ENCODE measurements at places on chromosomes 5 and 9. TPM values are rescaled to one million over a fixed set of nuclear protein-coding genes. Genes with fewer than 3 reads are reported as not detected.

Gene PAEP
- not detected for total RNA-seq

Gene CCDC192
- not detected for total RNA-seq

Gene PRRT1B
- total RNA-seq = not detected

Gene TRIM7
- 3.5 TPM for total RNA-seq

Gene IL13
- total RNA-seq = 0.29 TPM

Gene GMCL2
- not detected for total RNA-seq

Gene PCDHGC4
- 2.9 TPM for total RNA-seq

Gene TBC1D9B
- total RNA-seq = 85.0 TPM

Gene FCN2
- not detected for total RNA-seq

Gene MYOZ3
- 1.3 TPM for total RNA-seq

Gene PTPN3
- total RNA-seq = 2.1 TPM

Gene MEIKIN
- total RNA-seq = 1.4 TPM

Gene CCL21
- total RNA-seq = 143 TPM

Gene PCDHB10
- 3.8 TPM for total RNA-seq

Gene JADE2
- total RNA-seq = 38.4 TPM

Gene SMIM33
- total RNA-seq = not detected

Gene CXCL14
- 52.6 TPM for total RNA-seq

Gene OTULINL
- total RNA-seq = 6.8 TPM

Gene NFX1
- total RNA-seq = 30.1 TPM

Gene THBS4
- total RNA-seq = 58.2 TPM

Gene ARRDC1
- total RNA-seq = 18.0 TPM

Gene NFIB
- total RNA-seq = 230 TPM

Gene CDH9
- total RNA-seq = not detected

Gene SLC6A3
- 0.10 TPM for total RNA-seq

Gene STKLD1
- total RNA-seq = 1.2 TPM

Gene CD274
- total RNA-seq = 3.1 TPM

Gene PRRX2
- total RNA-seq = 20.8 TPM

Gene TRIM36
- 0.57 TPM for total RNA-seq

Gene PCDHB9
- 5.3 TPM for total RNA-seq

Gene PLAC8L1
- 0.43 TPM for total RNA-seq

Gene IGFBPL1
- total RNA-seq = 2.7 TPM

Gene TEX48
- not detected for total RNA-seq

Gene CCDC69
- 72.4 TPM for total RNA-seq

Gene DBH
- not detected for total RNA-seq

Gene CNTNAP3B
- 20.6 TPM for total RNA-seq

Gene PRLR
- 0.86 TPM for total RNA-seq

Gene IRX2
- 0.19 TPM for total RNA-seq

Gene PITX1
- total RNA-seq = 0.97 TPM

Gene TAF1L
- total RNA-seq = 0.05 TPM

Gene ELAVL2
- total RNA-seq = 0.05 TPM

Gene C5orf46
- total RNA-seq = 1.9 TPM

Gene ANKRD20A1
- 2.0 TPM for total RNA-seq

Gene ECM2
- 27.6 TPM for total RNA-seq

Gene TRPM3
- total RNA-seq = 0.90 TPM

Gene LRRC26
- not detected for total RNA-seq

Gene PCDHA9
- total RNA-seq = 0.14 TPM

Gene ICE1
- total RNA-seq = 29.9 TPM

Gene PFN3
- not detected for total RNA-seq

Gene NEURL1B
- 32.9 TPM for total RNA-seq

Gene IL31RA
- total RNA-seq = not detected

Gene PCAT7
- total RNA-seq = not detected

Gene DMRTA1
- 0.09 TPM for total RNA-seq

Gene PARP8
- total RNA-seq = 20.4 TPM

Data from posterior vena cava (tissue), 2 donors.